ENCODE measurements at places on chromosomes 3 and 15.

- no peak for DNase-seq
Observed at GRCh38 chr3:43948013-43948412, 257.3 kb downstream of the ABHD5 start.

GRCh38 chr15:65690778-65691177 lies 69.0 kb downstream of the SLC24A1 start:
- no peak for DNase-seq

GRCh38 chr3:181695661-181696491 lies 15.8 kb upstream of the SOX2 start:
- DNase-seq: no peak

DNA sequence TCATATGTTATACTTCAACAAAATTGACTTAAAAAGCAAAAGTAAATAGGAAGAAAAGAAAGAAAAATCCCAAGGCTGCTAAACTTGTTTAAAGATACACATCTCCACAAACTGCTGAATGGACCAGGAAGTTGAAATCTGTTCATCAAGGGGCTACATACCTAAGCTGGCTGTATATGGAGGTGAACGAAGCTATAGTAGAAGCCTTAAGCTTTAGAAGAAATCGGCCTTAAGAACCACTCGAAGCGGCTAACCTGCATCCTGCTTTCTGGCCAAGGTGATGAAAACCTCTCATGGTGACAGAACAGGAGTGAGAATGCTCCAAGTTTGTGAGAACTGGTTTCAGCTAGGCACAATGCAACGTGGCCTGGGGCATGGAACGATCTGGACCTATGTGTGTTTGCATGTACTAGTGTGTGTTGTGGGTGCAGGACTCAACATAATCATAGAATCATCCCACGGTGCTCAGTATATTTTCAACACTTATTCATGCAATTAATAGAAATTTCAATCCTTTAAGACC lies 31.3 kb upstream of the SPTBN5 start:
- no peak for DNase-seq

DNA sequence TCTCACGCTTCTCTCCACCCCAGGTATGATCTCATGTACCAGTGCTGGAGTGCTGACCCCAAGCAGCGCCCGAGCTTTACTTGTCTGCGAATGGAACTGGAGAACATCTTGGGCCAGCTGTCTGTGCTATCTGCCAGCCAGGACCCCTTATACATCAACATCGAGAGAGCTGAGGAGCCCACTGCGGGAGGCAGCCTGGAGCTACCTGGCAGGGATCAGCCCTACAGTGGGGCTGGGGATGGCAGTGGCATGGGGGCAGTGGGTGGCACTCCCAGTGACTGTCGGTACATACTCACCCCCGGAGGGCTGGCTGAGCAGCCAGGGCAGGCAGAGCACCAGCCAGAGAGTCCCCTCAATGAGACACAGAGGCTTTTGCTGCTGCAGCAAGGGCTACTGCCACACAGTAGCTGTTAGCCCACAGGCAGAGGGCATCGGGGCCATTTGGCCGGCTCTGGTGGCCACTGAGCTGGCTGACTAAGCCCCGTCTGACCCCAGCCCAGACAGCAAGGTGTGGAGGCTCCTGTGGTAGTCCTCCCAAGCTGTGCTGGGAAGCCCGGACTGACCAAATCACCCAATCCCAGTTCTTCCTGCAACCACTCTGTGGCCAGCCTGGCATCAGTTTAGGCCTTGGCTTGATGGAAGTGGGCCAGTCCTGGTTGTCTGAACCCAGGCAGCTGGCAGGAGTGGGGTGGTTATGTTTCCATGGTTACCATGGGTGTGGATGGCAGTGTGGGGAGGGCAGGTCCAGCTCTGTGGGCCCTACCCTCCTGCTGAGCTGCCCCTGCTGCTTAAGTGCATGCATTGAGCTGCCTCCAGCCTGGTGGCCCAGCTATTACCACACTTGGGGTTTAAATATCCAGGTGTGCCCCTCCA lies 19.1 kb downstream of the TYRO3 start:
- no peak for DNase-seq

DNA sequence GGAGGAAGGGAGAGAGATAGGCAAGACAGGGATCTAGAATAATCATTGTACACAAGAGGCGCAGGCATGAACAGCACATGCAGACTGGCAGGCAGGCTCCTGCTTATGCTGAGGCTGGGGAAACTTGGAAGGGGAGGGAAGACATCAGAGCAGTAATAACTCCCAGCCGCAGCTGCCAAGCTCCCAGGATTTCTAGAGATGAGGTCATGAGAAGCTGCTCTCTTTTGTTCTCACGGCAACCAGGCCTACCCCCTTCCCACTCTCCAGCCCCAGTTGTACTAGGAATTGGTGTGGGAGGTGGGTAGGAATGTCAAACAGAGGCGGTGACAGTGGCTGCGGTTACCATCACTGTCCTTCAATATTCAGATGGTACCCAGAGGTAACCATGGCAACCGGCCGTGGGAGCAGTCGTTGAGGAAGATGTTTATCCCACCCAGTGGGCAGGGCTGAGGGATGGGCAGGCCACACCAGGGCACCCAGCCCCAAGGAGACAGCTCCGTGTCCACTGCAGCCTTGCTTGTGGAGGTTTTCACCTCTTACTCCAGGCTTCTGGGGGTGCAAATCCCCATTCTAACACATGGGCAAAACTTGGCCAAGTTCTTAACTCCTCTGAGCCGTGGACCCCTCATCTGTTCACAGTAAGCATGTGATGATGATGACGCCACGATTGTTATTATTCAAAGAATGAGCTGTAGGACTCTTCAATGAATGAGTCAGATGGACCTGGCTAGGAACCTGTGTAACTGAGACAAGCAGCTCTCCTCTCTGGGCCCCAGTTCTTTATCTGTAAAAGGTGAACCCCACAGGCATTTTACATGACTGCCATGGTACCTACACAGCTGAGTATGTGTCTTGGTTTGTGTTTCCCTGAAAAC lies 360.8 kb upstream of the PROK2 start:
- no peak for DNase-seq

DNA sequence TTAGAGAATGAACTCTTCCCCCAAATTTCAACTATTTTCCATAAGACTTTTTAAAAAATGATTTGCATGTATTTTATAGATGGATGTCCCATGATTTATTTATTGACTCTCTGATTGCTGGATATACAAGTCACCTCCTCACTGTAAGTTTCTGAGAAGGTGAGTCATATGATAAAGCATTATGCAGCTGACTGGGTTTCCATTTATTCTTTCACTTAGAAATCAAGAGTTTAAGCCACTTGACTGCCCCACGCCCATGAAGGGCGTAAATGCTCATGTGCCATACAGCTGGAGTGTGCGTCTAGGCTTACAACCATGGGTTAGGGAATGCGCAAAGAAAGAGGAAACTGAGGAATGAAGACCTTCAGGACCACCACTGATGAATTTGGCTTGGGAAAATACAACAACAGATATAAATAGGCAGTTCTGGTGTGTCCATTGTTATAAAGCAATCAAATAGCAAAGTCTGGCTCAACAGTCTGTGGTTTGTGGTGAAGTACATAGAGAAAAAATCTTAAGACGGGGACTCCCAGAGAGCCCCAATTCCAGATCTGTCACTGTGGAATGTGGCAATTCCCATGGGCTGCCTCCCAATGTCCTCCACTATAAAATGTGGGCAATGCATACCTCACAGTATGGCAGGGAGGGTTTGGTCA lies 20.3 kb downstream of the SLCO2A1 start:
- DNase-seq: no peak

DNA sequence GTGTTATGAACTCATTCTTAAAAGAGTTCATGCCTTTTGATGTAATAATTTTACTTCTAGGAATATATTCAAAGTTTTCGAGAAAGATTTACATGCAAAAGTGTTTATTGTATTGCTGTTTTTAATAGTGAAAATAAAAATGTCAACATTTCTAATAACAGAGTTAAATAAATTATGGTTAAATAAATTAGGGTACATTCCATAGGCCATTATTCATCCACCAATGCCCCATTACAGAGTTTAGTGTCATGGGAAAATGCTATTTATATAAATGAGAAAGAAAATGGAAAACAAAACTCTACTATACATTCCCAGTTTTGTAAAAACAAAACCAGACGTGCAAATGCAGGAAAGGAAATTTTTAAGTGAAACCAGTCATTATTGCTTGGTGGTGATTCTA lies 538.1 kb upstream of the TBL1XR1 start:
- no peak for DNase-seq

- no peak for DNase-seq
Observed at GRCh38 chr3:137103739-137104138, 146.0 kb downstream of the IL20RB start.

DNA sequence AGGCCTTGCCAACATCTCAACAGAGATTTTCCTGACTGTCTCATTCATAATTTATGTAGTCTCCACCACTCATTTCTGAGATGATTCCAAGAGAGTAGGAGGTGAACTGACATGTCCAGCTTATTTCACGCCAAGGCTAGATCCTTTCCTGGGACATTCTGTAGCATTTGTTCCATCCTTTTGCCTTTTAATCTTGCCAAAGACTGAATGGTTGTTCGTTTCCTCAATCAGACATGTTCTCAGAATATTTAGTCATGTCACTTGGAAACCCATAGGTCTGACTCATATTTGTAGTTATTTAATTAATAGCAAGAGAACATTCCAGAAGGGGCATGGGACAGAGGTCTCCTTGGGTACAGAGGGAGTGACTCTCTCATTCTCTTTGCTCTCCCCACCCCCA lies 80.9 kb downstream of the DHX36 start:
- no peak for DNase-seq

GRCh38 chr3:65958216-65958615 lies 80.5 kb downstream of the MAGI1 start:
- DNase-seq: no peak

DNA sequence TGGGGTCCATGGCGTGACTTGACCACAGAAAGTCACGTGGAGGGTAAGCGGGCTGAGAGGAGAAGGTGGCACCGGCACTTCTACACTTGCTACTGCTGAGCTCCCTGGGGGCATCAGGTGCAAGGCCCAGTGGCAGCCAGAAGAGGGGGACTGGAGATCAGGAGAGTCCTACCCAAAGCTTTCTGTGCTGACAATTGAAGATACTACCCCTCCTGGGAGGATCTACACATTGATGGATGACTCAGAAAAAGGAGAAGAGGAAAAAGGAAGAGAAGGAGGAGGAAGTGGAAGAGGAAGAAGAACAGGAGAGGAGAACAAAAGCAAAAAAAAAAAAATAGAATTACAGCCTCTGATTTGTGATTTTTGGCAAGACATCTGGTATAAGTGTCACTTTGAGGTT lies 41.2 kb downstream of the MYO5C start:
- DNase-seq: no peak

- DNase-seq: no peak
Observed at GRCh38 chr3:73657186-73657585, 32.4 kb upstream of the PDZRN3 start.

- no peak for DNase-seq
Observed at GRCh38 chr3:22450786-22451400, 699.9 kb upstream of the ZNF385D start.

- DNase-seq: no peak
Observed at GRCh38 chr3:64454179-64454578, 228.9 kb upstream of the PRICKLE2 start.

DNA sequence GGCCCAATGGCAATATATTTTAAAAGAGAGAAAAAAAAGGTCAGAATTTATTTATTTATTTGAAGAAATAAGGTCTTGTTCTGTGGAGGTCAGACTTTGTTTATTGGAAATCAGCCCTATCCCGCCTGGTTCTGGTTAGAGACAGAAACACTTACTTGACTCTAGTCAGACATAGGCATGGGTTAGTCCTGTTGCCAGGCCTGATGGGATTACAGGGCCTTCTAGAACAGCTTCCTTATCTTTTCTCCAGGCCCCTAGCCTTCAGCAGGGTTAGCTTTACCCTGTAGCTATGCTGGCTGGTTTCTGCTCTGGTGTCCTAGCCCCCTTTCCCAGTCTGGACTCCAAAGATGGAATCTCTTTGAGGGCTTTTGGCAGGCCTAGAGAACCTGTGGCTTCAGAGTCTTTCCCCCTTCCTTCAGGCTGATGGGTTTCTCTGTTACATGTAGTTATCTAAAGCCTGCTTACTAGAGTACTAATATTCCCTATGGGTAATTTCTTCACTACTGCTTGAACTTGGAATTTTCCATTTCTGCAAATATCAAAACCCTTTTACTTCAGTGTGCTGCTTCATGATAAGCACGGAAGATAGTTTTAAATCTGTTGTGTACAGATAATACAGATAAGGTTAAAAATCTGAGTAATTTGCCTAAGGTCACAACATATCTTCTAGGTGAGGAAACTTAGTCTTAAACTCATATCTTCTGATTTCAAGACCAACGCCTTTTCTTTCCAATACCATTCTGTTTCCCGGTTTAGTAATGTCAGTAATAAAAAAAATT lies 10.6 kb downstream of the IREB2 start:
- no peak for DNase-seq

DNA sequence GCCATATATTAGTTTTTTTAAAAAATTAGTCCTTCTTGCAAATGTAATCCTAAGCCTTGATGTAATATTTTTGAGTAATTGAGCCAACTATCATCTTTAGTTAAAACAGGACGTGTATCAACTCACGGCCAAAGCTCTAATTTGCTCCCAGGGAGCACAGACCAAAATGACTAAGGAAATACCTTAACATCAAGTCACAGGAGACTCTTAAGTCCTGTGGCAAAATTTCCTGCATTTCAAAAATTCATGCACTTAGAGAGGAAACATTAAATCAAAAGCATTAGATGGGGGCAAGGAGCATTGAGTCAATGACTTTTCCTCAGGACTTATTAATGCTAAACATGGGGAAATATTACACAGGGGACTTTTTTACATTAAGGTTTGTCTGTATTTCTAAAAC lies 276.0 kb downstream of the MFSD1 start:
- DNase-seq: no peak

DNA sequence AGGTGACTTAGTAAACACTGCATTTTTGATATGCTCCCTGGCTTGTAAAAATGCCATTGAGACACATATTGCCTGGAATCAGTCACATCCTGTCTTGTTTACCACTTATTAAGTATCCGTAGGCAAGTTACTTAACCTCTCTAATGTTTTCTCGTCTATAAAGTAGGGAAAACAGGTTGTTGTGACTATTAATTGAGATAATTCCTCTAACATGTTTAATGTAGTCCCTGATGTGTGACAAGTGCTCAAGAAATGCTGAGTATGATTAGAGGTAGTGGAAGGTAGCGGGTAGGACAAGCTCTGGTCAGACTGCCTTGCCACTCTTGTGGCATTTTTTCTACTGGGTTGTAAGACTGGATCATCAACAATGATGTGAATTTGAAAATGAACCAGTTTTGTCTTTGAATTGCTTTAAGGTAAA lies 54.1 kb downstream of the NFKBIZ start:
- no peak for DNase-seq

Measured in stimulated activated CD8-positive, alpha-beta memory T cell treated with anti-CD3 and anti-CD28 coated beads, Interleukin-15, amount 100 ng/mL, for 24 hours (primary cell).